ENCODE measurements at places on chromosomes 11 and 22.
A peak's percentile ranks its signal among the peaks of the same experiment; 100 is the strongest.

- peak; percentile 14 for DNase-seq
Measured at GRCh38 chr11:128525411-128526243, 61.7 kb downstream of the ETS1 start.

DNA sequence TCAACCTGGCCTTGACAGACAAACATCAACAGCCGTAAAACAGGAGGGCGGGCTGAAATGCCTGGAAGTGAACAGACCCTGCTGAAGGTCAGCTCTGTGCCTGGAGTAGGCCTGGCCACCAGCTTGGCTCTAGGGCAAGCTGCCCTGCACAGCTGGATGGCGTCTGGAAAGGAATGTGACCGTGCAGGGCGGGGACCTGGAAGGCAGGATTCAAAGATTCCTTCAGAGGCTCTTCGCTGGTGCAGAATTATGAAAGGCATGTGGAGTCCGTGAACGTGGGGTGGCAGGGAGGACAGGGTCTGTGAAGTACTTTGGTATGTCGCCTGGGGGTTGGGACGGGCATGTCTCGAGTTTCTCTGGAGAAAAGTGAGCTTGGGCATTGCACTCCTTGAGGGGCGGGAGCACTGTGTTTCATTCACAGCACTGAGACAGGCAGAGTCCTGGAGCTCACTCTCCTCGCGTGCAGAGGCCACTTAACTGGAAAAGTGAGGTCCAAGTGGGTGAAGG, 1.5 kb downstream of the EHD1 start:
- no peak for DNase-seq

DNA sequence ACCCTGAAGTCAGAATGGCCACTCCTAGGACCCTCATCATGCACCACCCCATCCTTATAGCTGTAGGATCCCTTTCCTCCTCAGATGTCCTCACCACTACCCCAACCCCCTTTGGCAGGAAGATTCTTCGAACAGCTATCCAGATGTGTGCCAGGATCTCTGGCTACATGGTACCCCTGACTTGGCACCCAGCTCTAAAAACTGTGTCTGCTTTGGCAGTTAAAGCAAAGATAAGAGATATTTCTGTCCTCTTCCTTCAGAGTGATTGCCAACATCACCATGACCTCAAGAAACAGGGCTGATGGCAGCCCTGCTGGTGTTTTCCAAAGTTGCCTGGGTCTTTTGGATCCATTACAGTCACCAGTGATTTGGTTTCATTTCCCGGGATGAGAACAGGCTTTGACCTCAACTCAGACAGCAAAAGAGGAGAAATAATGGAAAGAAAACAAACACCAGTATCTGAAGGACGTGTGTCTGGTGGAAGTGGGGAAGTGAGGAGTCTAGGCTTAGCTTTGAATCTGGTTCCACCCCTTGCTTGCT, 4.3 kb upstream of the NRIP3 start:
- DNase-seq, result no peak

GRCh38 chr11:108338750-108339149, 115.9 kb downstream of the ATM start:
- no peak for DNase-seq

- DNase-seq, result no peak
Measured at GRCh38 chr11:71138737-71139425, 113.5 kb downstream of the SHANK2 start.

DNA sequence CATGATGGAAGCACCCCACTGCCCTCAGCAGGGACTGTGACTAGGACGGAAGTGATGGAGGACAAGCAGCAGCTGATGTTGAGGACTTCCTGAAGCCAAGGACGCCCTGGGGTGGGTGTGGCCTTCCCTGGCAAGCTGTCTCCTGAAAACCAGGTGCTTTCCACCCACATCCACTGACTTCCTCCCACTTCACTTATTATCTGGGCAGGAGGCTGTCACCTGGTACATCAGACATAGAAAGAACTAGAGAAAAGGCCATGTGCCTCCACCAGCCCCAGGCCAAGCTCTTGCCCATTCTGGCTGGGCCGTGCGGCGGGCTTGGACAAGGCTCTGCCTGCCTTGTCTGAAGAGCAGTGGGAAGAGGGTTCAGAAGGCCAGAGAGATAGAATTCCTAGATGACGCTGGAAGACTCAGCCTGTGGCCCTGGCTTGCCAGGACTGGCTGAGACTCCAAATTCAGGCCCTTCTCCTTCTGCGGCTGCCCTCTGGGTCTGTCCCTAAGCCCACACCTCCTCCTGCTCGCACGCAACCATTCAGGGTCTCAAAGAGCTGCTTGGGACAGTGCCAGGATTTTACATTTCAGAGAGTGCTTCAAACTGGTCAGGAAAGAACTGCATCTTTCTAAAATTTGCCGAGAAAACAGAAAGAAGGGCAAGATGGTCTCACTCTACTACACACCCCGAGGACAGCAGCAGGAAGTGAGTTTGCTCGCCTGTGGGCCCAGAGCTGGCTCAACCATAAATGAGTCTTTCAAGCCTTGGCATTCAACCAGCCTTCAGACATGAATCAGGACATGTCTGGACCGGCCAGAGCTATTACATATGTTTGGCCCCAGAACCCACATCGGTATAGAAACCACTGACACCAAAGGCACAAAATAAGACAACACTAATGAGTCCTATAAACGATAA, 13.3 kb downstream of the ARHGAP1 start:
- DNase-seq, result no peak

DNA sequence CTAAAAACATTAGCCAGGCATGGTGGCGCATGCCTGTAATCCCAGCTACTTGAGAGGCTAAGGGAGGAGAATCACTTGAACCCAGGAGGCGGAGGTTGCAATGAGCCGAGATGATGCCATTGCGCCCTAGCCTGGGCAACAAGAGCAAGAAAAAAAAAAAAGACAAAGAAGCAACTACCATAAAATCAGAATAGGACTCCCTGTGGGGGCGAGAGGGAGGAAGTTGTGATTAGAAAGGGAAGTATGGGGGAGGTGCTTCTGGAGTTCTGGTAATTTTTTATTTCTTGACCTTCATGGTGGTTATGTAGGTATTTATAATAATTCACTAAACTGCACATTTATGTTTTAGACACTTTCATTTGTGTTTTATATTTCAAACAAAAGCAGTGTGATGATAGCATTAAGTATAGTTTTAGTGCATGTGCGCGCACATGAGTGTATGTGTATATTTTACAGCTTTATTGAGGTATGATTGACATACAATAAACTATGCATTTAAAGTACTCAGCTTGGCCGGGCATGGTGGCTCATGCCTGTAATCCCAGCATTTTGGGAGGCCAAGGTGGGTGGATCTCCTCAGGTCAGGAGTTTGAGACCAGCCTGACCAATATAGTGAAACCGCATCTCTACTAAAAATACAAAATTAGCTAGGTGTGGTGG, 43.5 kb downstream of the SIK2 start:
- DNase-seq, result no peak
